Aorta (tissue), 5 donors: ENCODE measurements at places on chromosomes 12 and 14.

GRCh38 chr14:77151245-77151644, 9.7 kb upstream of the ZDHHC22 start:
- no peak for DNase-seq

DNA sequence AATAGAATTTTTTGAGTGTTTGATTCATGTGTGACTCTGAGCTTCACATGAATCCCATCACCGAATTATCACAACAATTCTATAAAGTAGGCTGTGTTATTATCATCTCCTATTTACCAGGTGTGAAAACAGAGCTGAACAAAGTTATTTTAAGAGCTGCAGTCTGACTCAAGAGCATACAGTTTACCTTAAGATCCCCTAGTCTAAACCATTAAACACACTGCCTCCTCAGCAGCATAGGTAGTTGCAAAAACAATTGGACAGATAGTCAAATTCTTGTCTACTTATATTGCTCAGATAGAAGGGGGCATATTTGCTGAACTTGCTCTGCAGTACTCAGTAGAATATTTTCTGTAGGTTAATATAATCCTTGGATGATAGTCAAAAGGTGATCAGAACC, 219.8 kb upstream of the ATP2B1 start:
- DNase-seq = no peak

GRCh38 chr14:100211366-100211765, 27.6 kb upstream of the YY1 start:
- no peak for DNase-seq

GRCh38 chr12:79555028-79555925, 135.5 kb downstream of the PAWR start:
- DNase-seq = no peak

- no peak for DNase-seq
These were observed 148.8 kb downstream of the TMEM30B start for GRCh38 chr14:61132336-61132735.

DNA sequence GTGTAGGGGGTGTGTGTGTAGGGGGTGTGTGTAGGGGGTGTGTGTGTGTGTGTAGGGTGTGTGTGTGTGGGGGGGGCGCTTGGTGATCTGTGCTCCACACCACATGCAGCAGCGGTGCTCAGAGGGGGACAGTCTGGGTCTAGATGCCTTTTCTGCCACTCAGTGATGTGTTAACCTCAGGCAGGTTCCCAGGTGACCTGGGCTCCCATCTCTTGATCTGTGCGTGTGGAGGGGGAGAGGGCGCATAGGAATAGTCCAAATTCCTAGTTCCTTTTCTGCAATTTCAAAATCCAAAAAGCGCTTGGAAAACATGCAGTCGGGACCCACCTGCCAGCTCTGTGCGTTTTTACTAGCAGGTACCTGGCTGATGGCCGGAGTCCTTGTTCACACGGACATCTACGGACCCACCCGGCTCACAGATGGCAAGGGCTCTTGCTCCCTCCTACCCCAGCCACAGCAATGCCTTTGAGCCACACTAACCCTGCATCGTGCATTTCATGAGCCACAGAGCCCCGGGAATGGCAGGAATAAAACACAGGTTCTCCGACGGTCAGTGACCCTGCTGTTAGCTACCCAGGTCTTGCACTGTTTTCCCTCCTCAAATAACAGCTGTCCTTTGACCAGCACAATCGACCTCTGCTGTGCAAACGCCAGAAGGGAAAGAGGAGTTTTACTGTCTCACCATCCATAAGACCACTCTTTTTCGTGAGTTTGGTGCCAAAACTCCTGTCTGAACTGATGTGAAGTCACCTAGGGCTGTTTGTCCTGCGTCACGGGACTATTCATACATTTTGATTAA, 120.8 kb downstream of the GLT1D1 start:
- no peak for DNase-seq
